DMS 273 treated with DMSO at 0.1 percent for 48 hours (cell line): ENCODE measurements at places on chromosomes 2 and 18.

- no peak for DNase-seq
Measured at GRCh38 chr2:86543793-86544192, 19.4 kb downstream of the CHMP3 start.

DNA sequence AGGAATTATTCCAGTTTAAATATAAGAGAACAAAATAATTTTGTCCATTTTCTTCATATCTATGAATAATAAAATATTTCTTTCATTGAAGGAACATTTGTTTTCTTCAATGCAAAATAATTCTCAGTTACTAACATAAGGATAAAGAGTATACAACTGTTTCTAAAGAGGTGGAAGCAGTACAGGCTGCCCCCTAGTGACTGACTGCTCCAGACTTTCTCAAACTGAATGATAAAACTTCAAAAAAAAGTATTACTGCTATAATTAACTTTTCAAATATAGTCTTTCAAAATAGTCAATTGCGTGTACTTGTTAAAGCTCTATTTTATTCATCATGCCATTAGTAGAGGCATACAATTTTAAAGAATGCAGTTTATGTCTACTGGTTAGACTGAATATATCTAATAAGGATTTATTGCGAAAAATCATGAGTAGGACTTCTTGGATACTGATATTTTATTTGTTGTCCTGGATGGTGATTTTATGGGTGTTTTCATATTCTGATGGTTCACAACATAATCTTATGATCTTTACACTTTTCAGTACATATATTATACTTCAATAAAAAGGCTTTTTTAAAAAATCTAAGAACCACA, 100.1 kb downstream of the WDPCP start:
- DNase-seq = no peak

DNA sequence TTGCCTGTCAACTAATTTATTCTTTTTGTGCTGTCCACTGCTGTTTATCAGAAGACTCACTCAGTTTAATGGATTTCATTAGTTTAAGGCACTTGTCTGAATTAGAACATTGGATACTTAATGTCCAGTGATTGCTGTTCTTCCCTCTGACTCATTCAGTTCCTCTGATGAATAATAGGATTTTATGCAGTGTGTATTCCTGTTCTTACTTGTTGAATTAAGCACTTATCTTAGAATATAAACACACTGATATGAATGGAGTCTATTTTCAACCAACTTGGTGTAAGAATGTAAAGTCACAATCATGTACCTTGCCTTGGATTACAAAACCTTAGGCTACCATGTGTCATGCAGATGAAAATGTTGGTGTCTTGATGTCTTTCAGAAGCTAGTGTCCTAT, 87.0 kb upstream of the PROKR1 start:
- DNase-seq = no peak

GRCh38 chr2:109216332-109216731, 87.3 kb downstream of the SH3RF3 start:
- no peak for DNase-seq

DNA sequence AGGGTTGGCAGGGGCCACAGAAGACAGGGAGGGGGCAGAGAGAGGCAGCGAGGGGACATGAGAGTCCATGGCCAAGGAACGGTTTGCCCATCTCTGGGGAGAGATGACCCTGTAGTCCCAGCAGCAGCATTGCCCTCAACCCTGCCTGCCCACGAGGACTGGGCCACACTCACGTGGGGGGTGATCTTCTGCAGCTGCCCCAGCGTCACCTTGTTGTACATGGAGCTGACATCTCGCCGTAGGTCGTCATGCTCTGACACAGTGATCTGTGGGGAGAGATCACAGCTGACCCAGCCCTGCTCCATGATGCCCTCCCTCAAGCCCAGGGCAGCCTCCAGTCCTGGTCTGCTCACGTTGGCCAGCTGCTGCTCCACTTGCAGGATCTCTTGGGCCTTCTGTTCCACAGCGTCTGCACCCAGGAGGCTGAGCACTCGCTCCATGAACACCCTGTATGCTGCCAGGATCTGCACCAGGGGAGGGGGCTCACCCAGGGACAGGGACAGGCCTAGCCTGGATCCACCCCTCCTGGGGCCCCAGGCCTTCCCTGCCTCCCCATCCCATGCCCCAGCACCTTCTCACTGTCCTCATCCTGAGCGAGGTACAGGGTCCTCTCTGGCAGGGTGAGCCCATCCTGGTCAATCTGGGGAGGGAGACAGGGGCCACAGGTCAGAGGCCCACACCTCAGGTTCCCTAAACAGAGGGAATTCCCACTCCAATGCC, 2.8 kb downstream of the ECEL1 start:
- DNase-seq = no peak

GRCh38 chr18:78939105-78939504, 40.5 kb upstream of the SALL3 start:
- DNase-seq = no peak

DNA sequence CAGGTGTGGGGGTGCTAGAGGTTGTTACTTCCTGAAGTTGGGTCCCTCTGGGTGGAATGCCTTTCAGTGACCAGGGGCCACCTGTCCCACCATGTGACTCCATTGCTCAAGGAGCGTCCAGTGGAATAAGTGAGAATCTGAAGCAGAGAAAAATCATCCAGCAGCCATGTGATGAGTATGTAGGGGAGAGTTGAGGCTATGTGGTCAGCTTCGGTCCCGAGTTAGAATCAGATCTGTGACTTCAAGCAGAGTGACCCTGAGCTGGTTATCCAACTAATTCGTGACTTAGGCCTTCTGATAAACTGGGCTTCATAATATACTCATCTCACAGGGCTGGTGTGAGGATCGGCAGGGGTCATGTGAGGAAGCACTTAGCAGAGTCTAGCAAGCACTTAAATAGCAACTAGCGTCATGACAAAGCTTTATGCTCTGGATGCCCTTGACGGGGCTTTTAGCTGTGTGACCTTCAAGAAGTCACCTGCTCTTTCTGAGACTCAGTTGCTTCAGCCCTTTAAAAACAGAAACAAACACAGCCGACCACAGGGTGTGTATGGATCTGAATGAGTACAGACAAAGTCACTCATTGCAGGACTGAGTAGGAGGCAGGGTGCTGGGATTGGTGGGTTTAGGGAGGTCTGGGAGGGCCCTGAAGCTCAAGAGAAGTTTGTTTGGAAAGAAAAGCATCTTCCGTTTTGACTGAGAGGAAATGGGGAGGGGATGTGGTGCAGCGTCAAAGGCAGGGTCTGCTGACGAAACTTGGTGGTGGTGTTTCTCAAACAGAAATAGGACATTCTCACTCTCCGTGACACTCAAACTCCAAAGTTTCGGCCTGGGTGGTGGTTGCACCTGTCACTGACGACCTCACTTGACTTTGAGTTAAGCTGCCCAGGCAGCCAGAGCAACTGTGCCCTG, 264.0 kb upstream of the CXCR4 start:
- DNase-seq = no peak

DNA sequence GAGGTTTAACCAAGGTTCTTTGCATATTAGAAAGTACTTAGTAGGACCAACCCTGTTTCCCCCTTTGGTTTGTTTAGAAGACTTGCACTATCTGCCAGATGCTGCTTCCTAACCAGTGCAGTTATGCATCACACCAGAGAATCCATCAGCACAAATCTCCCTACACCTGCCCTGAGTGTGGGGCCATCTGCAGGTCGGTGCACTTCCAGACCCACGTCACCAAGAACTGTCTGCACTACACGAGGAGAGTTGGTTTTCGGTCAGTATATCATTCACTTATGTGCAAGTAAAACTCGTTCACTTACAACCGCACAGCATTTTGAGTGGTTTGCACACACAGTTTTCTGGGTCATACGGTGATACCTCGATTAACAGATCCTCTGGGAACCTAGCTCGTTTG, 69.7 kb downstream of the ZNF532 start:
- no peak for DNase-seq

- no peak for DNase-seq
Measured at GRCh38 chr2:30820381-30821055, 13.3 kb upstream of the CAPN13 start.

DNA sequence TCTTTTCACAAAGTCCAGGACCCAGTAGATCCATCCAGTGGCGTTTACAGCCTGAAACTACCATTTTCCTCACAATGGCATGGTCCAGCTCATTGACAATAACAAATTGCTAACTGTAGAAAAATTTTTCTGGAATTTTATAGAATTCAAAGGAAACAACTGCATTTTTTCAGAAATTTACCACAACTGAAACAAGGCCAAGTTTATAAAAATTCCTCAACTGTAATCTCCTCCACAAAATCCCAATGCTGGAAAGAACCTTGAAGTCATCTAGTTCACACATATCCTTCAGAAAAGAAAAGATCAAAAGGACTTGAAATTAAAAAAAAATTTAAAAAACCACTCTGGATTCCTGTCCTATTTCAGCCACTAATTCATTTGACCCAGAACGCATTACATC, 226.0 kb upstream of the CTAGE1 start:
- DNase-seq = no peak
